Substantia nigra (tissue), 51 donors: ENCODE measurements at places on chromosomes 6 and 20.
A peak's percentile ranks its signal among the peaks of the same experiment; 100 is the strongest.

DNA sequence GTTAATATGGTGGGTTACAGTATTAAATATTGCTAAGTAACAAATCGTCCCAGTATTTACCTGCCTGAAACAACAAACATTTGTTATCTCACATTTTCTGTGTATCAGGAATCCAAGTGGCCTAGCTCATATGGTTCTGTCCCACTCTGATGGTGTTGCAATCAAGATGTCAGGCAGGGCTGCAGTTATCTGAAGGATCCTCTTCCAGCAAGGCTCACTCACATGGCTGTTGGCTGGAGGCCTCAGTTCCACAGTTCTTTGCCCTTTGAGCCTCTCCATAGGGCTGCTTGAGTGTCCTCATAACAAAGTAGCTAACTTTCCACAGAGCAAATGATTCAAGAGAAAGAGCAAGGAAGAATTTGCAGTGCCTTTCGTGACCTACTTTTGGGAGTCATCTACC lies 17.7 kb downstream of the RAB22A start:
- no peak for DNase-seq

DNA sequence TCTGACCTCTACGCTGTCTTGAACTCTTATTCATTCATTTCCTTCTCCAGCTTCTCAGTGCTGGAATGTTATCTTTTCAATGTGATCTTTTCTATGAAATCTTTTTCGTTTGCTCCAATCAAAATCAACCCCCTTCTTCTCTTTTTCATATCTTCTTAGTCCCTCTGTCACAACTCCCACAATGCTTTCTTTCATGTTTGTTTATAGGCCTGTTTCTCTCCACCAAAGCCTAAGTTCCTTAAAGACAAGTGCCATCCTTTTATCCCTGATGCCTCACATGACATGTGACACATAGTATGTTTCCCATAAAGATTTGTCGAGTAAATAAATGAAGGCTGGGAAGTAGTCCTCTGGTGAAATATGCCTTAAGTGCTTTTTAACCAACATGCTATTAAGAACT lies 38.1 kb downstream of the CRYBG1 start:
- DNase-seq, result no peak

- DNase-seq, result no peak
Measured at GRCh38 chr6:10561611-10562199, 40.6 kb downstream of the GCNT2 start.

DNA sequence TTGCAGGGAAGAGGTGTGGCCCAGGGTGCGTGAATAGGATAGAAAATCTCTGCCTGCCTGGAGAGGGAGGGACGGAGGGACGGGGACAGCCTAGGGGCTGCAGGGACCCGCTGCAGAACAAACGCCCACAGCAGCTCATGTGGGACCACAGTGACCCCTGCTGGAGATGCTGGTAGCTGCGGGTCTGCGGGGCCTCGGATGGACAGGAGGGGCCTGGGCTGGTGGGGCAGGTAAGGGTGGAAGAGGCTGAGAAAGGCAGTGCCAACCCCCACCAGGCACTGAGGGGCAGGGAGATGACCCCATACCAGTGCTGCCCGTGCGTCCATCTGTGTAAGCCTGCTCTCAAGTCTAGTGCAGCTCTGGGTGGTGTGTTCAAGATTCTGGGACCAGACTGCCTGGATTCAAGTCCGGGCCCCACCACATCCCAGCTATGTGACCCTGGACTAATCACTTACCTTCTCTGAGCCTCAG lies 39.4 kb downstream of the KIAA1755 start:
- peak; percentile 27 for DNase-seq

GRCh38 chr6:56757588-56757984 lies 114.9 kb upstream of the DST start:
- DNase-seq, result peak; percentile 16

DNA sequence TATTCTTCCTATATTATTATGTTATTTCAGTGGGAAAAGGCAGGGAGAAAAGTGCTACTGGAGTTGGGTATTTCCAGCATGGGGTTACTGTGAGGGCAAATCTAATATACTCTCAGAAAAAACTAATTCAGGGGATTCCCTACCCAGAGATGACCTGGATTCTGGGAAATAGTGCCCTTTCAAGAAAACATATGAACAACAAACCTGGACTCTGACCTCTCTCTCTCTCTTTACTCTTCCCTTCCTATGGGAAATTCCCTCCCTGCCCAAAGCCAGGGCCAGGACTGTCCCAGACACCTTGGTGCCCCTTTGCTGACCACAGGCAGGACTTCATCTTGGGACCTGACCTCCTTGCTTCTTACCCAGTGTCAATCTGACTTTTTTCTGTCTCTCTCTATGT lies 1.6 kb upstream of the UBD start:
- DNase-seq, result no peak

DNA sequence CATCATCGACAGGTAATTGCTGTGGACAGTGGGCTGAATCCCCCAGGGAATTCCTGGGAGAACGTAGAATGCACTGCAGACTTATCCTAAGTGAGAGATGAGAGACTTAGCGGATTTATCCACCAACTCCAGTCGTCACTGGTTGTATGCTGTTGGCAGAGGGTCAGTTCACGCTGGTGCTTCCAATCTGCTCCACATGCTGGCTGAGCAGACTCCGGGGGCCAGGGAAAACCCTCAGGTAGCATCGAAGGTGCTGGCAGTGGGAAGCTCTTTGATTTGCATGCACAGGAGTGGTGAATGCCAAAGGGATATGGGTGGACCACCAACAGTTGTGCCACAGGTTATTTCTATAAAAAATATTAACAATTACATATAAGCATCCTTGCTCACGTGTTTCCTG lies 20.2 kb downstream of the TTLL9 start:
- no peak for DNase-seq

DNA sequence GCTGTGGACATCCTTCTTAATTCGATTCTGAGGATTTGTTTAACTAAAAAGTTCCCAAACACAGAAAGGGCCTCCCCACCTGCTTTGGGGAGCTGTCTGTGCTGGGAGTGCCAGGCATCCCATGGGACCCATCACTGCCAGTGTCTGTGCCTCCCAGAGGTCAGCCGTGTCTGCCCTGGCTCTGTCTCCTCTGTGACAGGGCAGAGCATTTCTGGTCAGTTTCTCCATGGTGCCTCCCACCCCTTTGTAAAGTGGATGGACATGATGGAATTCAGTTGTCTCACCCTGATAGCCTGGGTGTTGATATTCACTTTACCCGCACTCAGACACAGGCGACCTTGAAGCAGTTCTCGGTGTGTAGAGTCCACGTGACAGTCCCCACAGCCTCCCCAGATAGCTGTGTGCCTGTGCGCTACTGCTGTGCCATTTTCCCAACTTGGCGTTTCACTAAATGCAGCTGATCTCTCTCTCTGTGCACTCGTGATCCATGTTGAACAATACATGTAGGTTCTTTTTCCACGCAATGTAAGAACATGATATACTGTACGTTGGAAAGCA lies 70.5 kb downstream of the CDS2 start:
- no peak for DNase-seq

DNA sequence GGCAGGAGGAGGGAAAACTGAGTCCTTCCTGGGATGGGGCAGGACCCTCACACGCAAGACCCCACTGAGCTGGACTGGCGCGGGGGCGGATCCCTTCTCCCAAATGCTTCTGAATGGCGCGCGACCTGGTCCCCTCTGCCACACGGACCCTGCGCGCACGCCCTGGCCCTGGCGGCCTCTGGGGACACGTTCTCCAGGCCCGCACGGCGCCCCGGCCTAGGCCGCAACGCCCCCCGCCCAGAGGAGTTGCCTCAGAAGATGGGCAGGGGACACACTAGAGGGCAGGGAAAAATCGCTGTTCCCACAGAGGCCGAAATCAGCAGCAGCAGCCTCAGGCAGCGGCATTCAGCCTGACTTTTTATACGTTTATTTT lies 45.2 kb upstream of the OSTM1 start:
- no peak for DNase-seq

DNA sequence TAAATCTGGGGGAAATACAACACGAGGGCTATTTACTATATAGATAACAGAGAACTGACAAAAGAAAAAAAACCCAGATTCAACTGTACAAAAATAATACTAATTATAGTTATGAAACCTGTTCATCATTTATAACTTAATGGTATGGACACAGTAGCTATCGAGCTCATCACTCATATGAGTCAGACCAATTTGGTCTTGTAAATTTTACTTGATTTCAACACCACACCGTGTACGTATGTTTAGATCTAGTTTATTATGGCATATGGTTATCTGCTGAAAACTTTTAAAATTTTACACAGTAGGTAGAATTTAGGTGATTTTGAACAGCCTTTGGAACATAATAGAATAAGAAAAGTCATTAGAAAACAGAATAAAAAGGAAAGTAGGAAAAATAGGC lies 5.5 kb downstream of the MYLK4 start:
- no peak for DNase-seq

DNA sequence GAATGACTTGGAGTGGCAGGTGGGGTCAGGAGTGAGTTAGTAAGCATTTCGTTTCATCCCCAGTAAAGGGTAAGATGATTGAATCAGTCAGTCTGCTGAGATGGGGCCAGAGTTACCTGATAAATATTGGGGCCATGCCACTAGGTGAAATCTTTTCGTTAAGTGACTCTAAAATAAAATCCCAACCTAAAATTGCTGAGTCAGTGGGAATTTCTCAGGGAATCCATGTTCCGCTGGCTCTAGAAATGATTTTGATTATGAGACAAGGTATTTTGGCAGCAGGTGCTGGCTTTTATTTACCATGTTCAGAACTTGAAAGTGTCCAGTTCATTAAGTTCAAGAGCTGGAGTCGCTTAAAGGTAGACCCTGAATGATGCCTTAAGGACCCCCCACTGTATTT lies 125.4 kb downstream of the GMPR start:
- DNase-seq, result no peak

- DNase-seq, result no peak
Measured at GRCh38 chr6:139982195-139982594, 607.7 kb upstream of the CITED2 start.

- DNase-seq, result peak; percentile 22
Measured at GRCh38 chr20:4038047-4038459, 22.7 kb upstream of the RNF24 start.

DNA sequence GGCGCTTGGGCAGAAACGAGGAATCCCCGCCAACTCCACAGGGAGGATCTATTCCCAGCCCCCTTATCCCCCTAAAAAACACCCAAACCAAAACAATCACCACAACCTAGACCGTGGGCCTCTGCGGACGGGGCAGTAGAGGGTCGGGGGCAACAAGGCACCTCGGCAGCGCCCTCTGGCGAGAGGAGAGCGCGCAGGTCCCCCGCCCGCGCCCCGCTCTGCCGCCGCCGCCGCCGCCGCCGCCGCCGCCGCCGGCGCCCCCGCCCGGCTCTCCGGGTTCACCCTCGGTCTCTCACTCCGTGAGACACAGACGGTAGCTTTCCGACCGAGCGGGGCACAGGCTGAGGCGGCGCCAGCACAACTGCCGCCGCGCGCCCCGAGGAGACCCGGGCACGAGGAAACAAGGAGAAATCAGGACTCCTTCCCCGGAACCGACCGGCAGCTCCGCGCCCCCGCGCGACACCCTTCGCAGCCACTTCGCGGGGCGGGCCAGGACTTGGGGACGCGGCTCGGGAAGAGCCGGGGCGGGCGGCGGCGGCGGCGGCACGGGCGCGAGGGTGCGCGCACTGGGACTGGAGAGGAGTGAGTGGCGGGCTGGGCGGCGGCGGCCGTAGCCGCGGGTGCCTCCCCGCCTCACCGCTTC lies at the start of gene SLC35F1:
Gene SLC35F1, plus strand, starts transcription at position 307 of the 643 bp plus-strand sequence.
- peak; percentile 46 for DNase-seq

- no peak for DNase-seq
Measured at GRCh38 chr20:40766790-40767614, 78.0 kb upstream of the MAFB start.

GRCh38 chr6:42963855-42964605 lies 3.5 kb downstream of the GNMT start:
- DNase-seq, result no peak

DNA sequence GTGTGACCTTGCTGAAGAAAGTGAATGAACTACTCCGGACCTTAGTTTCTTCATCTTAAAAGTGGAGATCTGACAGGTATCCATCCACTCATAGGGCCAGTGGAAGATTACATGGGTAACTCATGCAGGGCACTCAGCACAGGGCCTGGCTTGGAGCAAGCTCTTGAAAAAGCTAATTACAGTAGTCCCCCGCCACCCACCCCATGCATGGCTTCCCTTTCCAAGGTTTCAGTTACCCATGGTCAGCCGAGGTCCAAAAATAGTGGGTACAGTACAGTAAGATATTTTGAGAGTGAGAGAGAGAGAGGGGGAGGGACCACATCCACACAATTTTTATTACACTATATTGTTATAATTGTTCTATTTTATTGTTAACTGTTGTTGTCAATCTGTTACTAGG lies 7.1 kb upstream of the PMEPA1 start:
- no peak for DNase-seq

GRCh38 chr6:164547076-164547475 lies 762.3 kb downstream of the C6orf118 start:
- DNase-seq, result no peak

DNA sequence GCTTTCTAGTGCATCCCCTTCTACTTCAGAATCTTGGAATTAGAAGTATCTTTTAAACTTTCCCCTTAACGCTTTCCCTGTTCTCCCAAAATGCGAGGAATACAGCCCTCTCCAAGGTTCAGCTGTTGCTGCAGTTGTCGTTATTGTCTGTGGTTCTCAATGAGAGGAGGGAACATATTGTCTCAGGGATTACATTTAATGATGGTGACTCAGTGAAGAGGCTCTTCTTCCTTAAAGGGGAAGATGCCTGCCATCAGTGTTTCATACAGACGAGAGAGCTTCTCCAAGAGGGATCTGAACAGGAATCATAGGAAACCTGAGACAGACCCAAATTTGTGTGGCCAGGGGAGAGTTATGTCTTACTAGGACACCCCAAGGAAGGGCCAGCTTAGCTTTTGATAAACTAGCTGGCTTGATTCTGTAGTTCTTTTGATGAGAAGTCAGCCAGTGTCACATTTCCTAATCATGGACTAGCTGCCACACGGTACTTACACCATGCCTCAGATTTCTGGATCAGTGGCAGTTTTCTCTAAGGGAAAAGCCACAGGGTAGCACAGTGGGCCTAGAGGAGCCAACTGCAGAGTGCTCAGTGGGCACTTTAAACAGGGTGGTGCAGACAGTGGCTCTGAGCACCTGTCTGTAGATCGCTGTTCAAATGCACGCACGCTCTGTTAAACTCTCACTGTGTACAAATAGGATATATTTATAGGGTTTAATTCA lies 59.7 kb upstream of the TMEM181 start:
- no peak for DNase-seq

DNA sequence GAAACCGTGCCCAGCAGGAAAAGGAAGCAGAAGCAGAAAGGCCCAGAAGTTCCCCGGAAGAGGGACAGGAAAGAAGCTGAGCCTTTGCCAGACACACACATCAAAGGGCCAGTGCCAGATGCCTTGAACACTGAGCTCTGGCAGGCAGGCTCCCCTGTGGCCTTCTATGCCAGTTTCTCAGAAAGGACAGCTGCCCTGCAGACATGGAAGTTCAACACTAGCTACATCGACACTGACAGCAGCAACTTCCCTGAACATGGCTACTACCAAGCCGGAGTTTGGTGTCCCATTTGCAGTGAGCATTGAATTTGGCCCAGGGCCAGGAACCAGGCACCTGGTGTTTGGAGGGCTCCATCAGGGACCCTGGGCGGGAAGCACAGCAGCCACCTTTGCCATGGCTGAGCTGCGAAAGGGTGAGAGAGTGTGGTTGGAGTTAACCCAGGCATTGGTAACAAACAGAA lies 8.0 kb upstream of the RAET1E start:
- DNase-seq, result no peak
